ENCODE measurements at places on chromosomes 16 and 17.

GRCh38 chr16:69799611-69800031 is 37.5 kb downstream of the WWP2 start:
- DNase-seq = no peak

GRCh38 chr16:11011326-11011725 is 67.0 kb downstream of the CLEC16A start:
- no peak for DNase-seq

DNA sequence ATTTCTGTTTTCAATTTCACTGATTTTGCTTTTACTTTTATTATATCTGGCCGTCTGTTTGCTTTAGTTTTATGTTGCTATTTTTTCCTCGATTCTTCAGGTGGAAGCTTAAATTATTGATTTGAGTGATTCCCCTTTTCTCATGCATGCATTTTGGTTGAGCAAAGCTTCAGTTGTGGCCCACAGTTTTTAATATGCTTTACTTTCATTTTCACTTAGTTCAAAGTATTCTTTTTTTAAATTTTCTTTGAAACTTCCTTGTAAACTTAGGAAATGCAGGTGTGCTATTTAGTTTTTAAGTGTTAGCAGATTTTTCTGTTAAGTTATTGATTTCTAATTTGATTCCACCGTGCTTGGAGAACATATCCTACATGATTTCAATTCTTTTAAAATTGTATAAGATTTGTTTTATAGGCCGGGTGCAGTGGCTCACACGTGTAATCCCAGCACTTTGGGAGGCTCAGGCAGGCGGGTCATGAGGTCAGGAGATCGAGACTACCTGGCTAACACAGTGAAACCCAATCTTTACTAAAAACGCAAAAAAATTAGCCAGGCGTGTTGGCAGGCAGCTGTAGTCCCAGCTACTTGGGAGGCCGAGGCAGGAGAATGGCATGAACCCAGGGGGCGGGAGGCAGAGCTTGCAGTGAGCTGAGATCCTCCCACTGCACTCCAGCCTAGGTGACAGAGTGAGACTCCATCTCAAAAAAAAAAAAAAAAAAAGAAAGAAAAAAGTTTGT is 531.2 kb downstream of the KIF2B start:
- DNase-seq = no peak

DNA sequence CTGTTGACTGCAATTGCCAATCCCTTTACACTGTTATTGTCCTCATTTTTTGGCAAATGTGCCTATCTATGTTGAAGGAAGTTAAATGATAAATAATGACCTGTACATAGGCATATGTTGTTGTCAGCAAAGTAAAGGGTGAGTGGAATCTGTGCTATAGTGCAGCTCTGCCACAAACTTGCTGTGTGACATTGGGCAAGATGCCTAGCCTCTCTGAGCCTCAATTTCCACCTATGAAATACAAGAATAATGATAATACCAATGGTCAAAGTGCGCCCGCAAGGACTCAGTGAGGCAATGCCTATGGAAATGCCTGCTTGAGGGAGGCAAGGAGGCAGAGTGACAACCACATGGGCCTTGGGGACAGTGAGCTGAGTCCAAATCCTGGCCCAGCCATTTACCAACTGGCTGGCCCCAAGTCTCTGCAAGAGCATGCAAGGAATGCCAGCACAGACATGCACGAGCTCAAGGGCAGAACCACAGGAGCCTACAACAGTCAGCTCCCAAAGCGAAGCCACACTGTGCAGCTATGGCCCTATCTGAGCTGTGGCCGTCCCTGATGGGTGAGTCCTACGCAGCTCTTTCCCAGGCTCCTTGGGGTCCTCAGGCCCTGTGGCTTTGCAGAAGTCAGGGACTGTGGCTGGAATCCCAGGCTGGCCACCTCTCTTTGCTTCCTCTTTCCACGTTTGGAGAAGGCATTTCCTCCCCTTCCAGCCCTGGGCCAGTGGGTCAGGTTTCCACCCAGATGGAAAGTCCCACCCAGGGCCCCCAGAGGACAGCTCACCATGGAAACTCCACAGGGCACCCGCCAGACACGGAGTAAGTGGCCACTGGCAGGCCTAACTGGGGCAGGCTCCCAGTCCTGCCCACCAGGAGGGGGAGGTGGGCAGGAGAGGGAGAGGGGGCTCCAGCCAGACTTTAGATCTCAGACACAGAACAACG is 82.1 kb downstream of the ZNF423 start:
- DNase-seq = no peak

- no peak for DNase-seq
These were observed 197.1 kb upstream of the RPL38 start for GRCh38 chr17:74006371-74006770.

- no peak for DNase-seq
These were observed 78.3 kb downstream of the PLD6 start for GRCh38 chr17:17127730-17128291.

- DNase-seq = no peak
These were observed 66.6 kb upstream of the CHMP6 start for GRCh38 chr17:80924807-80925610.

DNA sequence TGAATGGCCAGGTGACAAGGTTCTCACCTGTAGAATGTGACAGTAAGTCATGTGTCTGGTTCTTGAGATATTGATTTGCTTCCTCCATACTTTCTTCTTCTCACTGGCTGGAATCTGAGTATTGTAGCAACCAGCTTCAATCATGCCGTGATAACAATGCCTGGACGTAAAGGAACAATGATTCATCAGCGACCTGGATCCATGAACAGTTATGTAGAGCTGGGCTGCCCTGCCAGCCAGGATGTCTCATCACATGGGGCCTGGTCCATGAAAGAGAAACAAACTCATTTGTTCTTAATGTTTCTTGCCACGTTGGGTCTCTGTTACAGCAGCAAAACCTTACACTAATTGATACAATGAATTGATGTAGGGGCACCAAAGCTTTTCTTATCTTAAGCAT is 627.2 kb downstream of the TOX3 start:
- no peak for DNase-seq

- no peak for DNase-seq
These were observed 145.0 kb upstream of the ASIC2 start for GRCh38 chr17:33438139-33438538.

DNA sequence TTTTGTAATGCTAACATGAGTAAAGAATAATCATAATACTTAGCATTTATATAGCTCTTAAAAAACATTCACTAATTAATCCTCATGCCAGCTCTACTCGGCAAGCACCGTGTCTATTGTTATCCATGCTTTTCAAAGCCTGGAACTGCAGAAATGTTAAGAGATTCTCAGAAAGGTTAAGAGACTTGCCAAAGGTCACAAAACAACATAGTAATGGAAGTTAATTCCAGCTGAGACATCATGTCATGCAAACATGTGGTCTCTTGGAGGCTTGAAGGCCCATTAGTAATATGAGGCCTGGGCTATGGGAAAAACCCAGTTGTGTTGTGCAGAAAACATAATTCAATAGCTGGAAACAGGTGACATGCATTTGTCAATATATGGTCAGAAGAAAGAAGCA is 389.9 kb upstream of the GOT2 start:
- DNase-seq = no peak

GRCh38 chr17:1535737-1536136 is 19.3 kb upstream of the INPP5K start:
- no peak for DNase-seq

DNA sequence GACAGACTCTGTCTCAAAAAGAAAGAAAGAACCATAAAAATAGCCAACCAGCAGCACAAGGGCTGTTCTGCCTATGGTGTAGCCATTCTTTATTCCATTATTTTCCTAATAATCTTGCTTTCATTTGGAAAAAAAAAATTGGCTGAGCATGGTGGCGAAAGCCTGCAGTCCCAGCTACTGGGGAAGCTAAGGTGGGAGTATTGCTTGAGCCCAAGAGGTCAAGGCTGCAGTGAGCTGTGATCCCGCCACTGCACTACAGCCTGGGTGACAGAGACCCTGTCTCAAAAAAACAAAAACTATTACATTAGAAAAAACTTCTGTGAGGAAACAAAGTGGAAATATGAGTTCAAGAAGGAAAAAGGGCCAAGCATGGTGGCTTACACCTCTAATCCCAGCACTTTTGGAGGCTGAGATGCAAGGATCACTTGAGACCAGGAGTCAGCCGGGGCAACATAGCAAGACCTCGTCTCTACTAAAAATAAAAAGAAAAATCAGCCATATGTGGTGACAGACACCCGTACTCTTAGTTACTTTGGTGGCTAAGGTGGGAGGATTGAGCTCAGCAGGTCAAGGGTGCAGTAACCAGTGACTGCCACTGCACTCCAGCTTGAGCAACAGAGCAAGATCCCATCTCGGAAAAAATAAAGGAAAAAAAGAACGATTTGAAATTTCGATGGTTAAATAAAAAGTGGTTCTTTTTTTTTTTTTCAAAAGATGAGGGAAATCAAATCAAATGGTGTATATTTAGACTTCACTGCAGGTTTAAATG is 2.5 kb downstream of the DCAKD start:
- peak; percentile 16 for DNase-seq

DNA sequence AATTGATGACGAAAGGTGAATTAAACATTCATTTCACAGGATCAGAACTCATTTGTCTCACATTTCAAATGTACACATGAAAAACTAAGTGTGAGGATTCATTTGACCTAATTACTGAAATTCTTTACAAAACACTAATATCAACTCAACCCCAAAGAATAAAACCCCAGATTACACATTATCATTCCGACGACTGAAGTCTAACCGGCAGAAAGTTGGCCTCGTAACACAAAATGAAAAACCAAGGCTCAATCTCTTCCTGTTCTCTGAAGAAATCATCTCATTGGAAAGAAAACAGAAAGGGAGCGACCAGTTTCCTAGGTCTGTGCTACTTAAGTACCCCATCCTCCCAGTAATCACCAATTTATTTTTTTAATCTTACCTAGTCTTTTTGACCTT is 1.8 kb downstream of the JPT1 start:
- no peak for DNase-seq

DNA sequence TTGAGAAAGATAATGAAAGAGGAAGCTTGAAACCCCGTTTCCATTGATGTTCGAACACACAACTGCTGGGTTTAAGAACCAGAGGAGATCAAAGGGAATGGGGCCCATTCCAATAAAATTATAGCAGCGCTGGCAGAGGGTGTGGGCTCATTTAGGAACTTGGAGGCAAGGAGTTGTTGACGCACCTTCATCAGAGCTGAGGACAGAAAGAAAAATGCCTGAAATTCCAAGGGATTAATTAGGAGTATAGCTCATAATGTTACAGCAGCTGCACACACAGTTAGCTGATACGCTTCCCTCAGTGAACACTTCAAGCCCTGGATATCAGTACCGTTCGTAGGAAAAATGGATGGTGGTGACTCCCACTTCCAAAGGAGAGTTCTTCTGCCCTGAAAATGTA is 127.2 kb downstream of the AXIN2 start:
- DNase-seq = no peak

GRCh38 chr16:57592591-57593003 is 35.8 kb upstream of the ADGRG1 start:
- no peak for DNase-seq

GRCh38 chr17:38861399-38861843 is 7.9 kb upstream of the RPL23 start:
- DNase-seq = peak; percentile 66

DNA sequence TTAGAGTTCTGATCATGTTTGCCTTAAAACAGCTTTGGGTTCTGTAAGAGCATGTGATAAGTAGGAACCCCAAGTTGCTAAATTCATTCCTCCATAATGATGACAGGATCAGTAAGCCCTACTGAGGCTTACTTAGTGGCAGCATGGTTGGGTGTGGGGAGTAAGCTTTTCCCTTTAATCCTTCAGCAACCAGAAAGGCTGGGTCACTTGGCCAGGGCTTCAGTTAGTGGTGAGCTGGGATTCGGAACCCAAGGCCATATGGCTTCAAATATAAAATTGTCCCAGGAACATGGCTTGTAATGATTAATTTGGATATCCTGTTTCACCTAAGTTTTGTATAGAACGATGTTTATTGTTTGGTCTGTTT is 850 bp downstream of the GINS3 start:
- peak; percentile 73 for DNase-seq

- no peak for DNase-seq
These were observed 111.0 kb downstream of the ENGASE start for GRCh38 chr17:79185671-79186070.

All from erythroblast (primary cell).